ENCODE measurements at places on chromosomes 3 and 15.

DNA sequence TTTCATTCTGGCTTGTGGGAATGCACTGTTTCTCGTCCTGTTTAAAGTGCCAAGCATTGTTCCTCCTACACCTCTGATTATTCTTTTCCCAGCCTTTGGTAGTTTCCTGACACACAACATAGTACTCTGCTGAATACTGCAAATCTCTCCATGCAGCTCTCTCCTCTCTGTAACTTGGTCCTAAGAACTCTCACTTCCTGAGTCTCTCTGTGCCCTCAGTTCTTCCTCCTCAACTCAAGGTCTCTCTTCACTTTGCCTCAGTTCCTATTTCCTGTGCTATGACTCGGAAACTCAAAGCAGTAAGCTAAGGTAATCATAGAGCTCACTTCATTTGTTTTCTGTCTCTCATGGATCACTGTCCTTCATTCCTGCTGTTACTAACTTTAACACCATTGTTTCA lies 113.4 kb downstream of the ZNF280D start:
- DNase-seq: no peak

- DNase-seq: no peak
These were observed 497.7 kb upstream of the THBS1 start for GRCh38 chr15:39083213-39083612.

GRCh38 chr15:92683511-92683834 lies 27.9 kb upstream of the FAM174B start:
- no peak for DNase-seq

DNA sequence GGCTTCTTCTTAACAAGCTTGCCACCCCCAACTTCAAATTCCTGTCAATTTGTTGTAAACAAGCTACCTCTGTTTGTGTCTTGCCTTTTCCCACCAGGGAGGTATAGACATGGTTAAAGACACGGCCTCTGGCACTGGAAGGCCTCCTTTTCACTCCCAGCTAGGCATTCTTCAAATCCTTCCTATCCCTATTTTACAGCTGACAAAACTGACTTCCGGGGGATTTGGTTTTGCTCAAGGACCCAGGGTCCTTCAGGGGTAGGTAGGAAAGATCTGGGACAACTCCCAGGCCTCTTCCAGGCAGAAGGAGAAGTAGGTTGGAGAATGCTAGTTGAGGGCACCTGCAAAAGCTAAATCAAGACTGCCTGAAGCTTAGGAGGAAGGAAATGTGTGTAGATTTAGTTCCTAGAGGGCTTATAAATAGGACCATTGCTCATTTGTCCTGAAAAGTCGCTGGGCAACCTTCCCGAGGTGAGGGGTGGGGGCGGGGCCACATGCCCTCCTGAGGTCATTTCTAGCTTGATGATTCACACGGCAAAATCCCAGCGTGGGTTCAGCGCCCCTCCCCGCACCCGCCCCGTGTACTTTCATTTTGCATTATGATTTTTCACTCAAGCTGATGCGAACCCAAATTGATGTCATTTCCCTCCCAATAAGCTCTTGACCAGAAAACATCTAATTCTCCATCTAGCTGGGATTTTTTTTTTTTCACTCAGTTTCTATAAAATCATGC lies 365.5 kb downstream of the SHQ1 start:
- DNase-seq: peak; percentile 71

DNA sequence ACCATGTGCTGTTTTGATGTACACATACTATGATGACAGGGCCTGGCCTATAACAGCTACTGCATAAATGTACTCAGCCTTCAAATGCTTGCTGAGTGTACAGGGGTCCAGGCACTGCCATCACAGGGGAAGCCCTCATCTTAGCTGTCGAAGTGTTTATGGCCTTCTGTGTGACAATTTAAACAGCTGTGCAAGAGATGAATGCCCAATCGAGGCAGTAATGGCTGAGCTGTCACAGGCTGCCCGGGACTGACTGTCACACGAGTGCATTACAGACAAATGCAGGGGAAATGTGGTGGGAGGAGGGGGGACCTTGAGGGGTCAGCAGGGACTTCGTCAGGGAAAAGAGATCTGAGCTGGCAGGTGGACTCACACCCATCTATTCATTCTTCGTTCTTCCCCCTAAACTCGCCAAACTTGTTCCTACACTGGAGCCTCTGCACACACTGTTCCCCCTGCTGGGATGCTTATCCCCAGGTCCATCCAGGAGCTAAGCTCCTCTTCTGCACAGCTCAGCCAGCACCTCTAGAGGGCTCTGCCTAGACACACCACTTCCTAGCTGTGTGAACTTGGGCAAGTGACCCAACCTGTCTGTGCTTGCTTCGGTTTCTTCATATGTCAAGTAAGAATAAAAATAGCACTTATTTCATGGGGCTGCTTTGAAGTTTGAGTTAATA lies 156.2 kb upstream of the IQSEC1 start:
- no peak for DNase-seq

DNA sequence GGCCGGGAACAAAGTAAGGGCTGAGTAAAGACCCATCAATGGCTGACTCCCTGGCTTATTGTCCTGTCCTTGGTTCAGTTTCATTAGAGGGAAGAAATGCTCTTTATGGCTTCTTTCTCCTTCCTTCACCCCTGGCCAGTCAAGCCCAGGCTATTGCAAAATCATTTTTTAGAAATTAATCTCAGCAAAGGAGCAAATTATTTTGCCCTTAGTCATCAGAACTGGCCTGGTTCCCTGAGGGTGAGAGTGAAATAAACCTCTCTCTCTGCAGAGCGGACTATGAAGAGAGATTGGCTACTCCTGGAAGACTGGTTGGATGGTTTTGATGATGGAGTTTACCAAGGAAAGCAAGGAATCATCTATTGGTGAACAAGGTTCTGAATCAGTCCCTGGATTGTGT lies 52.7 kb upstream of the OXTR start:
- peak; percentile 44 for DNase-seq

GRCh38 chr3:49553324-49553691 lies 969 bp upstream of the BSN start:
- DNase-seq: peak; percentile 5

DNA sequence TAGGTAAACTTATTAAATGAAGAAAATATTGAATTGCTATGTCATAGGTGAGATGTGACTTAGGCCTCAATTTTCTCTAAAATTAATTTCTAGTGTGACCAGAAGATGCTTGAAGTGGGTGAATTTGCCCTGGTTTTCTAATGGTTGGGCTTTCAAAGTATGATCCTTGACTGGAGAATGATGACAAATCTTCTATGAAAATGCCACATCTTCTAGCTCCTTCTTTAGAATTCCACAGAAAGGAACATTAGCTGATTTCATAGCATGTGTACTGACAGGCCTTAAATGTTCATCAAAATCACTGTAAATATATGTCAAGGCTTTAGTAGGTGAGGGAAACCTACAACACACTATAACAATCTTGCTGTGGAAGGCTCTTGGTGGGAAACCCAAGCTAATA lies 8.9 kb downstream of the ABI3BP start:
- no peak for DNase-seq

DNA sequence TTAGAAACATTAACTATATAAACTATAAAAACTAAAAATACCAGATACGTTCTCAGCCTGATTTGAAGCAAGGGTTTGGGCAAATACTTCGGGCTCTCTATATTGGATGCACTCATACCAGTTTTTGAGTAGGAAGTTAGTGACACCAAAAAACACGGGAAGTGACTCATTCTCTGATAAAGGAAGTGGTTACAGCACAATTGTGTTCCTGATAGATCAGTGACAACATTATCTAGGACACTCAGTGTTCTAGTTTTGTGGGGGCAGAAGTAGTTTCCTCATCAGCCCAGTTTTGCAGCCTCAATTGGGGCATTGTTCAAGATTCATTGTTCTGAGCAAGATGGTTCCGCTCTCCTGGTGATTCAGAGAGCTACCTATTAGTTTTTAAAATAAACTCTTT lies 469.6 kb upstream of the DPPA4 start:
- DNase-seq: peak; percentile 90

- DNase-seq: peak; percentile 59
These were observed 142.7 kb downstream of the FNDC3B start for GRCh38 chr3:172181932-172182586.

GRCh38 chr3:136068708-136069107 lies 103.2 kb downstream of the PPP2R3A start:
- DNase-seq: peak; percentile 63

DNA sequence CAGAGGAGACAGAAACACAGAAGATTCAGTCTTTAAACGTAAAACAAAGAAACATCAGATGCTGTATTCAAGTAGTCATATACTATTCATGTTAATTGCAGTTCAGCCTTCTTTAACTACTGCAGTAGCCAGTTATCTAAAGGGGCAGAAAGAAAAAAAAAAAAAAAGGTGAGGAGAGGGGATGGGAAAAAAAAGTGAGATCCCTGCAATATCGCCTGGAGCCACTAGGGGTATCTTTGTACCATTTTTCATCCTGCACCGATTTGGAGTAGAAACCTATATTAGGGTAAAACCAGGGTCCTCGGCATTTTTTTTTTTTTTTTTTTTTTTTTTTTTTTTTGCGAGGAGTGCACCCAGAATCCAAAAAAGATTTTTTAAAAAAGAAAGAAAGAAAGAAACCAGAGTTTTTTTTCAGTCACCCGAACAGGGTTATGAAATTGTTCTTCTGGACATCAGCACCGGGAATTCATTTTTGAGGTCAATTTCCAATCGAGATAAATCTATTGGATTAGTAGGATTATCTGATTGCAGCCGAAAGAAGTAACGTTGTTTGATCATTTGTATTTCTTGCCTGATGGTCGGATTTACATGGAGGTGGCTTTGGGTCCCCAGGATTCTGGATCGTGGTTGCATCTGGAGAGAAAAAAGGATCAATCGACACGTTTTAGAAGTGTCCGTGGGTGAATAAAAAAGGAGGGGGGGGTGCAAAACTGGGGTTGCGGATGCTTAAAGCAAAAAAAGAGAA lies 186.7 kb downstream of the NLGN1 start:
- peak; percentile 67 for DNase-seq

DNA sequence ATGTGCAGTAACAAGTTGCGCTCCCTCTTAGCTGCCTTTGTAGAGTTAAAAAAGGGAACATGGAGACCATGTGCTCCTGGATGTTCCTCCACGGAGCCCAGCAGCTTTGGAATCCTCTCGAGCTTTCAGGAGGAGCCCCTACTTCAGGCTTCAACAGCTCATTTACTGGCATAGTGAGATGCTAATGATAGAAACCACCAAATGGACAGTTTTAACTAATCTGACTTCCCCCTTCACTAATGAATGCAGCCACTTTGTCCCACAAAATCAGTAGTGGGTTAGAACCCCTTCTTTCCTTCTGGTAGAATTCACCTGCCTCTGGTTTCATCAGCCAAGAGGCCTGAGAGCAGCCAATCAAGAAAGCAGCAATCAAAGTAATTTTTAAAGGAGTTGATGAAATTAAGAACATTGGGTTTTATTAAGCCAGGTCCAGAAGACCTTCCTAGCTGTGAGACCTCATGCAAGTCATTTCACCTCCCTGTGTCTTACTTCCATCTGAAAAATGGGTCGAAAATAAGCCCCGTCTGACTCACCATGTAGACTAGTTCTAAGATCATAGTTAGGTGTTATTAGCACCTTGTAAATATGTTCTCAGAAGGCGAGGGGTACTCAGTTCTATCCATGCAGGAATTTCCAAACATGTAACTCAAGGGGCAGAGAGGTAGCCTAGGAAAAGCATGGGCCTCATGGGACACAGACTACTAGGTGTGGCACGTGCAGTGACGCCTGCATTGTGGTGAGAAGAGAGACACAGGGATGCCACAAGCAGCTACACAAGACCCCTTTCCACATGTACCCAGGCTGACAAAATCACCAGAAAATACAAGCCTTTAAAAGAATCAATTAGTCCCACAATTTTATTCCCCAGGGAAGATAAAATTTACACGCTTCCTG lies 179.7 kb upstream of the LPP start:
- DNase-seq: no peak

- DNase-seq: no peak
These were observed 287.6 kb downstream of the BCHE start for GRCh38 chr3:165549665-165550064.
